Mesendoderm (in vitro differentiated cells): ENCODE measurements at places on chromosomes 12 and 14.
A peak's percentile ranks its signal among the peaks of the same experiment; 100 is the strongest.

DNA sequence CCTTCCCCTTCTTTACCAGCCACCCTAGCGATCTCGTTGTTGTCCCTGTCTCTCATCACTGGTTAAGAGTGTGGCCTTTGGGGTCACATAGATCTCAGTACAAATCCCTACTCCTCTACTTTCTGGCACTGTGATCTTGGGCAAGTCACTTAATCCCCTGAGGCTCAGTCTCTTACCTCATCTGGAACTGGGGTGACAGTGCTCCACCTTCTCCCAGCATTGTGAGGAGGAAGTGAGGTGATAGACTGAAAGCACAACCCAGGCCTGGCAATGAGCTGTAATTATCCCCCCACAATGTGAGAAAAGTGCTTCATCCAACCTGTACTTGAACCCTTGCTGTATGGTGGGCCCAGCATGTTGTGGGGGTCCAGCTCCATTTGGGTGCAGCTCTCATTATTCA, 48.0 kb downstream of the IRAK3 start:
- DNase-seq: no peak

DNA sequence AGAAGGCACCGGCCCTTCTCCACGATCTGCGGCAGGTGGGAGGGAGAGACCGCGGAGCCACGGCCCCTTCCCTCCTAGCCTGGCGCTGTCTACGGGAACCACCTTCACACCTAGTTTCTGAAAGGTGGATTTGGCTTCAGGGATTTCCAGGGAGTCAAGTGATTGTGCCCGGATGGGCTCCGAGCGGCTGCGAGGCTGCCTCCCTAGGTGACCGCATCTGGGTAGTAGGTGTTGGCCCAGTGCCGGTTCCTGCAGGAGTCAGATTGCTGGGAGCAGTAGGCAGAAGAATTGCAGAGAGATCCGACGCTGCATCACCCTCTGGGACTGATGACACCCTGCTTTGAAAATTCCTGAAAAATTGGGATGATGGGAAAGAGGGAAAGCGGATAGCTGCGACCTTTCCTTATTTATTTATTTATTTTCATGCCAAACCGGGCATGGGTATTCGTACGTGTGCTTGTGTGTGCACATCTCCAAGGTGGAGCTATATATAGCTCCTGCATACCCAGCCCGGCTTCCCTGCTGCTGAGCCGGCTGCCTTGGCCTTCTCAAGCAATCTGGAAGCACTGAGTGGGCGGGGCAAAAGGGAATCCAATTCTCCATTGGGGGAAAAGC, 1.1 kb downstream of the CNTN1 start:
- peak; percentile 65 for DNase-seq

- no peak for DNase-seq
These were observed 6.2 kb upstream of the TMCC3 start for GRCh38 chr12:94656556-94656955.

- DNase-seq: no peak
These were observed 186.4 kb upstream of the PRMT8 start for GRCh38 chr12:3304436-3305165.

DNA sequence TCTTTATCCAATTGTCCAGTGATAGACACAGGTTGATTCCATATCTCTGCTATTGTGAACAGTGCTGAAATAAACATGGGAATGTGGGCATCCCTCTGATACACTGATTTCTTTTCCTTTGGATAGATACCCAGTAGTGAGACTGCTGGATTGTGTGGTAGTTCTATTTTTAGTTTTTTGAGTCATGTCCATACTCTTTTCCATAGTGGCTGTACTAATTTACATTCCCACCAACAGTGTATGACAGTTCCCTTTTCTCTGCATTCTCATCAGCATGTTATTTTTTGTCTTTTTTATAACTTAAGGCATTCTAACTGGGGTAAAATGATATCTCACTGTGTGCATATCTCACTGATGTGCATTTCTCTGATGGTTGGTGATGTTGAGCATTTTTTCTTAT, 24.8 kb upstream of the VASH1 start:
- DNase-seq: no peak

DNA sequence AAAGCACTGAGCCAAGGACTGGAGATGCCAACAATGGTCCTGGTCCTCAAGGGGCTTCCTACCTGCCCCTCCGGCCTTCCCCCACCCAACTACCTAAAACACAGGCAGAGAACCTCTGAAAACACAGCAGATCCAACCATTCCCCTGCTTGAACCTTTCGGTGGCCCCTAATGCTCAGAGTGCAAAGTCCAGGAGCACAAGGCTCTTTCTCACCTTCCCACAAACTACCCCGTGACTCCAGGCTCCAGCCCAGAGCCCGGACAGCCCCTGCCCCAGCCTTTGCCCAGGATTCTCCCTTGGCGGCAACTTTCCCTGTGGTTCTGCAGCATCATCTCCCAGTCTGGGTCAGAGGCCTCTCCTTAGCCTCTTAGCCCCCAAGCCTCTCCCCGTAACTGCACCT, 1.6 kb upstream of the CD9 start:
- no peak for DNase-seq

DNA sequence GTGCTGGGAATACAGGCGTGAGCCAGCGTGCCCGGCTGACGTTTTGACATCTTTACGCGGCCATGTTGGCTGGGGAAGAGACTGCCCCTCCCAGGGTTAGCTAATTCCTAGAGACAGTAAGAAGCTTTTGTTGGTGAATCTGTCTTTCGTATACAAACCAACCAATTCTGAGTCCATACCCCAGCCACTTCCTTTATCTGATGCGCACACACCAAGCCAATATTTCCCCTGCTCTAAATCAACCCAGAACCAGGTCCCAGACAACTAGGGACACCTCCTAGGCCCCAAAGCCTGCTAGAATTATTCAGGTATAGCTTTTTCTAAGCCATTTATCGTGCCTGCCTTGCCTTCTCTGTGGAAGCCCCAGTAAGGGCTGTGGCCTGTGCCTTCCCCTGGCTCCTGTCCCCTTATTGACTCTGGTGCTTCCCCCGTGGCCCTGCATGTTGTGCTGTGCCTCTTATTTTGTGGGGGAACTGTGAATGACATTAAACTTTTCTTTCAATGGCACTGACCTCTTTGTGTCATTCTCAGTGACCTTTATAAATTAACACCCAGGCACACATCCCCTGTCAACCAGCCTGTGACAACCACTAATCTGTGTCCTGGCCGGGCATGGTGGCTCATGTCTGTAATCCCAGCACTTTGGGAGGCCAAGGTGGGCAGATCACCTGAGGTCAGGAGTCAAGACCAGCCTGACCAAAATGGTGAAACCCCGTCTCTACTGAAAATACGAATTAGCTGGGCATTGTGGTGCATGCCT, 10.7 kb upstream of the EVL start:
- no peak for DNase-seq

- no peak for DNase-seq
These were observed 48.3 kb downstream of the NOVA1 start for GRCh38 chr14:26549571-26549970.

GRCh38 chr12:125470838-125471783, 405.9 kb downstream of the AACS start:
- DNase-seq: no peak

- DNase-seq: no peak
These were observed 10.6 kb upstream of the CYP46A1 start for GRCh38 chr14:99673305-99674063.

- DNase-seq: peak; percentile 83
These were observed 1124.7 kb downstream of the FLRT2 start for GRCh38 chr14:86654558-86655184.

GRCh38 chr12:7108003-7108795, 815 bp downstream of the C1RL start:
- DNase-seq: peak; percentile 91

DNA sequence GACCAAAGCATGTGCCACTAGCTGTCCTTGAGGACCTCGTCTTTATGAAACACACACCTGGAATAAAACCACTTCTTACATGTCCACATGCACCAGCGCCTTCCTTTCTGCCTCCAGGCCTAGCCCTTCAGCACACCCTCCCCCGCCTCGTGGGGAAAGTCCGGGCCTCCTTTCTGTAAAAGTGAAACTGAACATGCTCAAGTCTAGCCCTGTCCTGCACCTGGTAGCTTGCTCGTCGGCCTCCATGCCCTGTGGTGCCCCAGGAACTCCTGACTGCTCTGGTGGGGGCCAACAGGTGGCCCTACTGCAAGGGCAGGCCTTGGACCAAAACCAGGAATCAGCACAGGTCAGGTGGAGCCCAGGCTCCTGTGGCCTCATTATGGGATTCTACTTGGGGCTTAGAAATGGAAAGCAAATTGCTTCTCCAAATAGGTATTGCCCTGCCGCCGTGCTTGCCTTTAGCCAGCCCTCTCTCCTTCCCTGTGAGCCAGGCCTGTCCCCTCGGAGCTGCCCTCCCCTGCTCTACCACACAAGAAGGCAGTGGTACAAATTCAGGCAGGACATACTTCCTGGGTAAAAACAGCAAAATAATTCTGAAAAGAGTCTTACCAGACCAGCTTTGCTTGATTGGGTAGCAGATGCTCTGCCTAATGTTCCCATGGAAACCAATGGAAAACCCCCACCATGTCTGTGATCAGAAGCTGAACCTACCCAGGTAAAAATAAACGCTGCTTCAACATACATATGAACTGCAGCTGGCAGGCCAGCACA, 43.5 kb downstream of the ERH start:
- DNase-seq: no peak

DNA sequence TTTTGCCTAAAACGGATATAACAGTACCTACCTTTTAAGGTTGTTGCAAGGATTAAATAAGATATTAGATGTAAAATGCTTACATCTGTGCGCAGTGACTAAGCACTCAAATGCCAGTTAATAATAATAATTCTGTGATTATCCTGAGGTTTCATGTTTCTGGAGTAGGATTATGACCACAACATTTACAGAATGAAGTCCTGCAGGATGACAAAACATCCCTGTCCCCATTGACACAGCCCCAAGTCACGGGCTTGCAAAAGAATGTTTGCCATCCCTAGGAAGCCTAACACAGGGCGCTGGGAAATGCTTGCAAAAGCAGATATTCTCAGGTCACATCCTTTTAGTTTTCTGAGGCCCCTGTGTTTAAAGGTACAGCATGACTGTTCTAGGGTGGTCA, 20.1 kb downstream of the SUSD6 start:
- DNase-seq: no peak

DNA sequence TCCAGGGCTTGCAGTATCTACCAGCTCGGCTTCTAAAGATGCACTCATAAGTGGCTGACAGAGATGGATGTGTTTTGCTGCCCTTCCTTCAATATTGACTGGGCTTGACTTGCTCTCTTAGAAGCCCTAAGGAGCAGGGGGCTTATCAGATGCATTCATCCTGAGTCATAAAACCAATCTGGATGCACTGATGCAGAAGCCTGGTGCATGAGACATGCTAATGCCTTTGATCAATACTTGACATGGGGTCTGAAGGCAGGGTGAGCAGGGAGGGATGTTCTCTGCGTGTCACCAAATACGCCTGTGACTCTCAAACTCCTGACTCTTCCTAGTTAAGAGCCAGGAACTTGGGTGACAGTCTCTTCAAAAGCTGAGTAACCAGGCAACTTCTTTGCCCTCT, 77.8 kb upstream of the HSPB8 start:
- no peak for DNase-seq

GRCh38 chr12:130224613-130225012, 62.3 kb downstream of the FZD10 start:
- DNase-seq: no peak

- DNase-seq: peak; percentile 64
These were observed 72.4 kb downstream of the BICD1 start for GRCh38 chr12:32179011-32179395.

GRCh38 chr14:105050551-105050897, 14.7 kb downstream of the GPR132 start:
- no peak for DNase-seq

DNA sequence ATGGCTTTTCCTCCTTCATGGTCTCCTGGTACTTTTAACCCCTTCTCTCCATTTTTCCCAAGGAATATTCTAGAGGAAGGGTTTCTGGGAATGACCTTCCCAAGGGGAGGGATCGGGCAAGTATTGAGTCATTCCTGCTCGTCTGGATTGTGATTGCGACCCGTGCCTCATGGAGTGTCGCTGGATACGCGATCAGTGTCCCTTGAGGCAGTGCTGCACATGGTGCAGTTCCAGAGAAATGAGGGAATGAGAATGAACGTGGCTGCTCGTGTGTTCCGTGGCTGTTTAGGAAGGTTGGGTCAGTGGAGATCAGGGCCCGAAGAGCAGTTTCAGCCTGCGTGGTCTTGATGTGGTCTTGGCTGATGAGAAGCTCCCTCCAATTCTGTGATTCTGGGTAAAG, 234.4 kb downstream of the CACNA1C start:
- no peak for DNase-seq

- no peak for DNase-seq
These were observed 466.5 kb downstream of the TMTC2 start for GRCh38 chr12:83153177-83153576.

- DNase-seq: no peak
These were observed 35.7 kb downstream of the TTC7B start for GRCh38 chr14:90780519-90780918.

- DNase-seq: peak; percentile 80
These were observed 164.8 kb downstream of the SNAPC1 start for GRCh38 chr14:61927060-61927459.

DNA sequence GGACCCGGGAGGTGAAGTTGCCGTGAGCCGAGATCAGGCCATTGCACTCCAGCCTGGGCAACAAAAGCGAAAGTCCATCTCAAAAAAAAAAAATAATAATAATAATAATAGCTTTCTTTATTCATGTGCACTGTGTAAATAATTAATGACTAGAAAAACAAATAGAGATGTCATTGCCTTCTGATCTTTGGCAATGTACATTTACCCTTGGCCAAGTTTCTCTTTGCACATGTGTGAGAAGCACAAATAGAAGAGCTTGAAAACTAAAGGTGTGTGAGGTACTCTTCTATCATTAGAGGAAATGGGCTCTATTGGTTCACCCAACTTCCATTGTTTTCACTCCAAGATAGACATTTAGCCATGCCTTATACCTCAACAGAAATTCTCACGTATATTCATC, 170.1 kb upstream of the PDZRN4 start:
- no peak for DNase-seq

DNA sequence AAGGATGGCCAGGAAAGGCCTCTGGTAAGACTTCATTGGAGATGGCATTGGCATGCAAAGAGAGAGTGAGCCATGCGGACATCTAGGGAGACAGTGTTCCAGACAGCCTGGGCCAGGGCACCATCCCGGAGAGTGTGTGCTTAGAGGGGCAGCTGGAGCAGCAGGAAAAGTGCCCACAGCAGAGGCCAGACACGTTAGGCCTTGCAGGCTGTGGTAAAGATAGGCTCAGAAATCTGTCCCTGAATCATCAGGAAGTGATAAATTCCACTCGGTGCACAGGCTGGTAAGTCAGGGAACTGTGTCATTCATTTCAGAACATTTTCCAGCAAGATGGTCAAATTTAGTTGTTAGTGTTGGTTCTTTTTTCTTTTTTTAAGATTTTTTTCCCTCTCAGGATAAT, 8.8 kb downstream of the GALNT16 start:
- DNase-seq: no peak

- DNase-seq: no peak
These were observed 55.2 kb downstream of the ATP23 start for GRCh38 chr12:57996520-57996919.

- no peak for DNase-seq
These were observed 51.1 kb downstream of the GAS2L3 start for GRCh38 chr12:100624571-100624970.

DNA sequence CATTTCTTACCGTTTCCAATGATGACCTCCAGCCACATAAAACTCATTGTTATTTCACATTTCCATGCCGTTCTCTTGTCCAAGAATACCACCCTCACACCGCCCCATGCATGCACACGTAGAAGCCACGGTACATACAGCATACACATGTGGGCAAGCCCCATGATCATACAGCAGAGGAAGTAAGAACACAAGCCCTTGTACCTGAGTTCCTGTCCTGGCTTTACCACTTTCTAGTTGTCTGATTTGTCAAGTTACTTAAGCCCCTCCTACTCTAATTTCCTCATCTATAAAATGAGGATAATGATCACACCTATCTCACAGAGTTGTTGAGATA, 59.9 kb downstream of the DUSP16 start:
- no peak for DNase-seq
